ENCODE measurements at places on chromosomes 2 and 18.

DNA sequence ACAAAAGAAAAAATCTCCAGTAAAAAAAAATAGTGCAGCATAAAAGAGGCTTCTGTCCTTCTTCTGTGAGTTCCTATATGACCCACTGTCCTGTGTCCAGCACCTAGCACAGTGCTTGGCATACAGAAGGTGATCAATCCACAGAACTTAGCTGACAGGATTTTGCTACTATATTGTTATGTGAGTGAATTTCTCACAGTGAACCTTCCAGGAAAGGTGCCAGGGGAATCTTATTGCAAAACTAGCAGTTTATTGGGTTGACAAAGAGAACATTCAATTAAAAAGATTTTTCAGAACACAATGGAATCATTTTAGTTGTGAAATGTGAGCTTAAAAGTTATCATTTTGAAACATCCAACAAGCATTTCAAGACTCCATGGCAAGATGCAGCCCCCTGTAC lies 12.4 kb upstream of the TRIB2 start:
- no peak for DNase-seq

DNA sequence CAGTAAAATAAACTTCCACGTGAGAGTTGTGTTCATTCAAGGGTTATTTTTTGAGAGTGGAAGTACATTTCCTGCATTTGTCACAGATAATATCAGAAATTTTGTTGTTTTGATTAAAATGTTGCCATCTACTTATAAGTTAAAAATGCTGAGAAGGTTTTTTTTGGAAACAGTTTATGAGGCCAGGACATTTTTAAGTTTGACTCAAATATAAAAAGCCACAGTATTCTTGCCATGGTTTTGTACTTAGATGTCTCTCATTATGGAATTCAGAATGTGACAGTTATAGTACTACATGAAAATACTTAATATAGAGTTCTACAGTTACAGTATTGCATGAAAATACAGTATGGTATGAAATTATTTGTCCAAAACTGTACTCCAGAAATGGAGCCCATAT lies 44.1 kb downstream of the PDK1 start:
- no peak for DNase-seq

DNA sequence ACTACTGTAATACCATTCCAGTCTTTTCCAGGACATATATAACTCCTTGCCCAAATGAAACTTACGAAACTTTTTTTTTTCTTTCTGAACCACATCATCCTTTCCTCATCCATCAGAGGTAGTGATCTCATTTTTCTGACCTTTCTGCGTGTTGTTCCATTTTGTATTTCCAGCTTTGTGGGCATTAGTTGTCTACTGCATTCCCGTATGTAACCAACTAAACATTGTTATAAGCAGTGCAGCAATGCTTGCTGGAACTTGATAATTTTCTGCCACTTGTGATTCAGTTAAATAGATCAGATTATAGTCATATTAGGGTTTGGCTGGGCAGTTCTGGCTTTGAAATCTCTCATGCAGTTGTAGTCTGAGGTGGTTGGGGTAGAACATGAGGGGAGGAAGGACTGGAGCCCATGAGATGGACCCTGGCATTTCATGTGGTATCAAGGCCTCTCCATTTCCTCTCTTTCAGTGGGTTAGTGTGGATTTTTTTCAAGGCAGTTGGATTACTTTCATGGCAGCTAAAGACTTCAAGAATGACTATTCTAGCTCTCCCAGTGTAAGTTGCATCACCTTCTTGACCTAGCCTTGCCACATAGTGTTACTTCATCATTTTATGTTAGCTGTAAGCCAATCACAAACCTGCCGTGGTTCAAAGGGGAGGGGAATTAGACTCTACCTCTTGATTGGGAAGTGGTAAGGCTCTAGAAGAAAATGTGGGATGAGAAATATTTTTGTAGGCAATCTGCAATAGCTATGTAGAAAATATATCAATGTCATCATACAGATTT lies 80.5 kb downstream of the EHBP1 start:
- DNase-seq: no peak

GRCh38 chr2:144559242-144559641 lies 39.3 kb upstream of the ZEB2 start:
- DNase-seq: no peak

GRCh38 chr2:203361922-203362321 lies 33.7 kb downstream of the ABI2 start:
- DNase-seq: no peak

- DNase-seq: no peak
These were observed 225.7 kb downstream of the MTX2 start for GRCh38 chr2:176494949-176495353.

- no peak for DNase-seq
These were observed 143.4 kb downstream of the NR4A2 start for GRCh38 chr2:156189143-156189542.

DNA sequence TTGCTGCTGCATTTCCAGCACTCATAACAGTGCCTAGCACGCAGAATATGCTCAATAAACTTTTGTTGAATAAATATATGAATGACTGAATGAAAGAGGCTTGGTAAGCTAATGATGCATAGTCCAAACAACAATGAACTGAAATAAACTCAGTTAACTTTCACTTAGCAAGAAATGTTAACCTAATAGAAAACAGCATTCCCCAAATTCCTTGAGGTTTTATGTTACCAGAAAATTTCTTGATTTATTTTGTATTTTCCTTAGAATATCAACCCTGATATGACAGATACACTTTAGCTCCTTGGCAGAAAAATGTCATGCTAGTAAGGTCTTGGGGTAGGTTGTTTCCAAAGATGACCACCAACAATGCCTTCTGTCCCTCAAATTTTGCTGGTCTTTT lies 217.4 kb downstream of the KCNE4 start:
- DNase-seq: no peak

- no peak for DNase-seq
These were observed 391.6 kb upstream of the HS6ST1 start for GRCh38 chr2:128710242-128710641.

GRCh38 chr18:10234912-10235660 lies 219.3 kb upstream of the APCDD1 start:
- no peak for DNase-seq

DNA sequence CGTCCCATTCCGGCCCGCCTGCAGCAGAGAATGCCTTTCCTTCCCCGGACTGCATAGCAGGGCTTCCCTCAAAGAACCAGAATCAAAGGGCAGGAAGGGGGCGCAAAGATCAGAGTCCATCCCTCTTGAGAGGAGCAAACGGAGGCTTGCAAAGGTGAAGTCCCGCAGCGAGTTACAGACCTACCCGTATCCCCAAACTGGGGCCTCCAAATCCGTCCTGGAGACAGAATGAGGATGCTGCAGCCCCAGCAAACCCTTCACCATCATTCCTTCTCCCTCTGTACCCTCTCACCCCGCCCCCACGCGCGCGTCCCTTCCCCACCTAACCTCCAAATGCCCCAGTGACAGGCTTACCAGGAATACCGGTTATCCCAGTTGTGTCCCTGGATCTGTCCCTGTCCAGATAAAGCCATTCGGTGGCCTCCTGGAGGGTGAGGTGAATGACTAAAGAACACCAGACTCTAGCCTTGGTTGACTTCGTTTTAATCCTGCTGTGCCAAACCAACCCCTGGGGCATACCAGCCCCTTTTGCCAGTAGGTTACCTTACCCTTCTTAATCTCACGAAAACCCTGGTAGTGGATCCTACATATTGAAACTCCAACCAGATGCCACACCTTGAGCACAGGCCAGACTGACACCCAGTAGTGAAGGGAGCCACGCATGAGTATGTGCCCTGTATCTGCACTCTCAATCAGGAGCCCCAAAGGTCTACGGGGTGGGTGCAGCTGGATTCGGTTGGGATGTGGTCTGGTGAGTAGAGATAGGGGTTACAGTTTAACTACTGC lies 961 bp upstream of the SLC40A1 start:
- DNase-seq: no peak

GRCh38 chr2:126885751-126886210 lies 12.9 kb upstream of the TEX51 start:
- DNase-seq: no peak
